ENCODE measurements at places on chromosomes 13 and 19.

- no peak for DNase-seq
Observed at GRCh38 chr19:13082192-13083007, 20.3 kb downstream of the LYL1 start.

DNA sequence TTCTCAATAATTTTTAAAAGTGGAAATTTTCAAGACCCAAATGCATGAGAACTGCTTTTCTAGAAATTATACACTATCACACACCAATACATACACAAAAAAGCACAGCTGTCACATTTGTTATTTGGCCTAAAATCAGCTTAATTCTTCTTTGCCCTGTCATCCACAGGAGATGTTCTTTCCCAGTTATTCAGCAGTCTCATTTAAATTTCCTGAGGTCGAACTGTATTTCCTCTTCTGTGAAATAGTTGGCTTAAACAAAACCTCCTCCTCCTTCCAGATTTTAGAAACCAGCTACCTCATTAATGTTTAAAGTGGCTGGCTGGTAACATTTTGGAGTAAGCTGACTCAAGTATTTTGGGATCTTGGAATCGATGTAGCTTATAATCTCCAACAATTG, 39.1 kb downstream of the SMAD9 start:
- DNase-seq: no peak

DNA sequence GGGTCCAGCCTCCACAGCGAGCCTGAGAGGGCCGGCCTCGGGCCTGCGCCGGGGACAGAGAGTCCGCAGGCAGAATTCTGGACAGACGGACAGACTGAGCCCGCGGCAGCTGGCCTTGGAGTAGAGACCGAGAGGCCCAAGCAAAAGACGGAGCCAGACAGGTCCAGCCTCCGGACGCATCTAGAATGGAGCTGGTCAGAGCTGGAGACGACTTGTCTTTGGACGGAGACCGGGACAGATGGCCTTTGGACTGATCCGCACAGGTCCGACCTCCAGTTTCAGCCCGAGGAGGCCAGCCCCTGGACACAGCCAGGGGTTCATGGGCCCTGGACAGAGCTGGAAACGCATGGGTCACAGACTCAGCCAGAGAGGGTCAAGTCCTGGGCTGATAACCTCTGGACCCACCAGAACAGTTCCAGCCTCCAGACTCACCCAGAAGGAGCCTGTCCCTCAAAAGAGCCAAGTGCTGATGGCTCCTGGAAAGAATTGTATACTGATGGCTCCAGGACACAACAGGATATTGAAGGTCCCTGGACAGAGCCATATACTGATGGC, 490 bp downstream of the ITPKC start:
- DNase-seq: no peak

- DNase-seq: no peak
Observed at GRCh38 chr19:32165750-32166149, 179.7 kb upstream of the ZNF507 start.

DNA sequence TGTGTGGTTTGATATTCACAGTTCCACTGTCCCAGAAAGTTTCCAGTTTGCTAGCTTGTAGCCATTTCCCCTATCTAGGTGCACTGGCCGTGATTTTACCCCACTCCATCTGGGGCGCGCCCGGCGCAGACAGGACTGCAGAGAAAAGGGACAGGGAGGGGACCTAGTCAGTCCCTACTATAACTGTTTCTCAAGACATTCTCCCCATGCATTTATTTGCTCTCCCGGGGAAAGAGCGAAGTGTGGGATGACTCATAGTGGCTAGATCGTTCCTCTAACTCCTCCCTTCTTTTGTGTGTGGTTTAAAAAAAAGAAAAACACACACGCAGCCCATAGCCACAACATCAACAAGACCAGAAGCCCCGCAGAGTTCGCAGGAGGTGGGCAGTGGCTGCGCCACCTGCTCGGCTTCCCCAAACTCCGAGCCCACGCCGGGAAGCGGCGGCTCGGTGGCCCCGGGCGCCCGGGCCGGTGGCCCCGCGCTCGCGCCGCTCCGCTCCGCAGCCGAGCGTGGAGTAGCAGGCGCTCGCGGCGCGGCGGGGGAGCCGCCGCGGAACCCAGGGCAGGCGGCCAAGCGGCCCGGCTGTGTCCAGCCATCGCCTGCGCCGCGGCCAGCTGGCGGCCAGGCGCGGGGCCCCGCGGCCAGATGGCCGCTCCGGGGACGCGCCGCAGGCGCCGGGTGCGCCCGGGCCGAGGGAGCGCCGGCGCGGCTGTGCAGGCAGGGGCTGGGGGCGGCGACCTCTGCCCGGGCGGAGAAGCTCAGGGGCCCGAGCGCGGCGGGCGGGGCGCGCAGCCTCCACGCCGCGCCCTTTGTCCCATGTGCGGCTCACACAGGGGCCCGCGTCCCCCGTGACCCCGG, 653 bp downstream of the TMTC4 start:
- DNase-seq: peak; percentile 74

DNA sequence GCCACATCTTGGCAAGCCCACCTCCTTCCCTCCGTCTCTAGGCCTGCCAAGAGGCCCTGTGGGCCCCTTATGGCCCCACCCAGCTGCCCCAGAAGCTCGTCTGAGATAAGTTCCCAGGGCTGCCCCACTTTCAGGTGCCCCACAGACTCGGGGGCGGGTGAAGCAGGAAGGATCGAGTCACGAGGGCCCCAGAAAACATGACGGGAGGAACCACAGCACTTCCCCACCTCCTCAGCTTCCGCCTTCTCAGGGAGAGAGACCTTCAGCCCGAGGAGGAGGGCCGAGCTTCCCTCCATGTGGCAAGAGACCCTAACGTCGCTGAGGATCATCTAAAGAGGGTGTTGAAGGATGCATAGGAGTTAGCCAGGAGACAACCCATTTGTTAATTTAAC, 4.5 kb upstream of the IL12RB1 start:
- DNase-seq: no peak

GRCh38 chr13:111422348-111422747, 101.9 kb downstream of the TEX29 start:
- DNase-seq: no peak

- DNase-seq: no peak
Observed at GRCh38 chr13:40272776-40273139, 393.7 kb downstream of the FOXO1 start.

DNA sequence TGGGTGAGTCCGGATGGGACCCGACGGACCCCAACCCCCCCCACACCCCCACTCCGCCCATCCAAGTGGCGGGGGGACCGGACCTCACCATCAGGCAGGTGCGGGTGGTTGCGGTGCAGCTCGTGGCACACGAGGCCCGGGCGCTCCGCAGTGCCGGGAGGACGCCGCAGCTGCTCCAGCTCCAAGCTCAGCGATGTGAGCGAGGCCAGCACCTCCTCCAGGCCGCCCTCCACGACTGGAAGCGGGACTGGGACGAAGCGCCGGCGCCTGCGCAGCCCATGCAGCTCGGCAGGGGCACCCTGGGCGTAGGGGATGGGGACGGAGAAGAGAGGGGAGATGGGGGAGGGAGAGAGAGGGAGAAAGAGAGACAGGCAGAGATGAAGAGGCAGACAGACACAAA, 30.1 kb upstream of the OLFM2 start:
- DNase-seq: no peak

DNA sequence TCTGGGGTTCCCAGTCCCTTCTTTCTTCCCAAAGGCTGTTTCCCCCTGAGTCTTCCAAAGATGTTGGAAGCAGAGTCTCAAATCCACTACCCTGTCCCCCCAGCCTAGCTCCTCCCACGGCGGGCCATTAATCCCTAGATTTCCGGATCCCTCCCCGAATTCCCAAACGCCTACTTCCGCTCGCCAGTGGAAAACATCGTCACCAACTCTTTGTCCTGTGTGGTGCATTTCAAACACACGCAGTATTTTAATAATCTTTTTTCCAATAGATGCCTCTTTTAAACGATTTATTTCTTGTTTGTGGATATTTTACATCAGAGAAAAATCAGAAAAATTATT, 610 bp downstream of the ZNF791 start:
- peak; percentile 28 for DNase-seq

DNA sequence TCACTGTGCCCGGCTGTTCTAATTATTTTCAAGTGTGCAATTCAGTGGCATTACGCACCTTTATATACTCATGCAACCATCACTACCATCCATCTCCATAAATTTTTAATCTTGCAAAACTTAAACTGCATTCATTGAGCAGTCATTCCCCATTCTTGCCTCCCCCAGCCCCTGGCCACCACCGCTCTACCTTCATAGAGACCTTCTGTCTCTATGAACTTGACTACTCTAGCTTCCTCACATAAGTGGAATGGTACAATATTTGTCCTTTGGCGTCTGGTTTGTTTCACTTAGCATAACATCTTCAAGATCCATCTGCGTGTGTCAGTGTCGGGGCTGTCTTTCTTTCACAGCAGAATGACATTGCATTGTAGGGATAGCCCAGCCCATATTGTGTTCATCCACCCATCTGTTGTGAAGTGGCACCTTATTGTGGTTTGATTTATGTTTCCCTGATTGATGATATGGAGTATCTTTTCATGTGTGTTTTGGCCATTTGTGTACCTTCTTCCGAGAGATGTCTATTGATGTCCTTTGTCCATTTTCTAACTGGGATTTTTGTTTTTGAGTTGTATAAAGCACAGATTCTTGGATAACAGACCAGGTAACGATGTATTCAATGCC, 64.8 kb upstream of the FLT1 start:
- no peak for DNase-seq

DNA sequence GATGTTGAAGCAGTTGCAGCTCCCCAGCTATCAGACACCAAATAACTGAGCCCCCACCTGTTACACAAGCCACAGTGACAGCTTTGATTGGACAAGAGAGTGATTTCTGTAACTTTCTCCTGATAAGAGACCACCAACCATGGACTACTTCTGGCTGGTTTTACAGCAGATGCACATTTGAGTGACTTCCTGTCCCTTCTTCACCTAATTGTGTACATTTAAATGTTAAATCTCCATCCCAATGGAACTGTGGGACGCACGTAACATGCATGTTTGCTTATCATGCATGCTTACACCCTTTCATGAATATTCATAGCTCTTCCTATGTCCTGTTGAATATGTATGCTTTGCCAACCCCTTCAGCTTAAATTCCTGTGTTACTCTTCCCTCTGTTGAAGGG, 6.0 kb upstream of the TNFSF11 start:
- DNase-seq: no peak

- DNase-seq: no peak
Observed at GRCh38 chr19:7993560-7993959, 11.9 kb downstream of the ELAVL1 start.

DNA sequence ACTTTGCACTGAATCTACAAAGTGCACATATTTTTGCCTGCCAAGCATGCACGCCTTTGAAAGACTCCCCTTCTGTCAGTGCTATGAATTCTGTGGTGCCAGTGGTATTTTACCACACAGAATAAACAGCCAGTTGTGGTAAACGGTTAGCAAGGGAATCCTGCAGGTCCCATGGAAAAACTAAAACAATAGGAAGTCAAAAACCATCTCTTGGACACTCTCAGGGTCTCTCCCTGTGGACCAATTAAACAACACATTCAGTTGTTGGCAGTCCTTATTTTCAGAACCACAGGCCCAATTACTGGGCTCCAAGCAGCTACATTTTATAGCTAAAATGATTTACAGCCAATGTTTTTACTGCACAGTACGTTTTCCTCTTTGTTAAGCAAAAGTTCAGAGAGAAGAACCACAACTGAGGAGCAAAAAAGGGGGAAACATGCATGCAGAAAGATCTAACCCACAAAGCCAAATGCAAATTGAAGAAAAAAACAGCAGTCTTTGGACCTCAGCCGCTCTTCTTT, 116.9 kb downstream of the KCTD12 start:
- DNase-seq: no peak

GRCh38 chr19:43545981-43546380, 13.0 kb downstream of the ZNF575 start:
- DNase-seq: no peak

GRCh38 chr13:100149389-100149788, 60.5 kb downstream of the PCCA start:
- DNase-seq: no peak

GRCh38 chr19:36125557-36125956, 10.3 kb downstream of the TBCB start:
- no peak for DNase-seq

GRCh38 chr13:61252213-61252612, 163.4 kb downstream of the PCDH20 start:
- no peak for DNase-seq

DNA sequence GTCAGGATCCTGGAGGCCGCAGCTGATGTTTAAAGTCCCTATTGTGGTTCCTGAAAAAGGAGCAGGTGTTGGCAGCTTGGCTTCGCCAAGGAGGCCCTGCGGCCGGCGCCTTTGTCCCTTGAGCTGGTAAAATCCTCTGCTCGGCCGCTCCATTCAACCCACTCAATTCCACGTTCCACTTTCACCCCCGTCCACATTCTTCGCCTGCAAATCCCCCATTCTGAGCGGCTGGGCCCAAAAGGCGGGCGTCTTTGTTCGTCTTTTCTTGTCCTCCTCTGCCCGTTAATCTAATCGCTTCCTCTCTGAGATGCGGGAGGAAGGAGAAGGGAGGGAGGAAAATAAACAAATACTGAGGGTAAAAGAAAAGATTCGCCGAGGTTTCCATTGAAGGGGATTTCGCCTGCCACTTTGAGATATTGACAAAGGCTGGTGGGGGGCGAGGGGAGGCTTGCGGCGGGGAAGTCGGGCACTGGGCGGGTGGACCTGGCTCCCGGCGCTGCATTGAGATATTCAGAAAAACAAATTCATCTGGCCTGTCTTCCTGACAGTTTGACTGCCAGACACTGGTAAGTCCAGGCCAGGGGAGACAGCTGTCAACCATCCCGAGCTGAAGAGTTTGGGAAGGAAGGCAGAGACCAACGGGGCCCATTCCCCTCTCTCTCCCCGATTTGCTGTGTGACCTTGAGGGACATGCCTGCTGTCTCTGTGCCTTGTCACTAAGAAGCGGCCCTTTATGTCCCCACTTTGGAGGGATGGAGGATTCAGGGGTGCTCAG, 37.6 kb downstream of the ZNRF4 start:
- DNase-seq: no peak

DNA sequence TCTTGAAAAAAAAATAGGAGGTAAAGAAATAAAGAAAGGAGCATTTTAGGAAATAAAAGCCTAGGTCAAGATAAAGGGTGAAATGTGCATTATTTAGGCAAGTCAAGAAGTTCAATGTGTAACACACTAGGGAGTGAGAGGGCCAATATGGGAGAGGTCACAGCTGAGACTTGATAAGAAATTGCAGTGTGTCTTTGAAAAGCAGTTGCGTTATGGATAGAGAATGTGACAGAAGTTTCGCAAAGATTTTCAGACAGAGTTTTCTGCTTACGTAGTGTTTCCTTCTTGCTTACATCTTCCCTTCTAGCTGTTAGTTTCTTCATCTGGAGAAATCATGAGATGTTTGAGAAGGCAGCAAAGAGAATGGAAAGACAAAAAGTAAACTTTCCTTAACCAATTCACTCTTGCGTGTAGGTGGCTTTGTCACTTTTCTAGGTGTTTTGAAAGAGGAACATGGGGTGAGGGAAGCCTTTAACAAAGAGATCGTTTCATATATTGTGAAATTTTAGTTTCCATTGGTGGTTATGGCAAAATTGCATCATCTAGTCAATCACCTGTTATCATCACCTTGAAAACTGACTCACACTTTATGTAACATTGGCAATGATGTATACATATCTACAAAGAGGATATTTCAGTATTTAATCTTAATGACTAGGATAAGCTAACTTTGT, 975.5 kb downstream of the OLFM4 start:
- no peak for DNase-seq
